ENCODE measurements at places on chromosomes 16 and 17.

DNA sequence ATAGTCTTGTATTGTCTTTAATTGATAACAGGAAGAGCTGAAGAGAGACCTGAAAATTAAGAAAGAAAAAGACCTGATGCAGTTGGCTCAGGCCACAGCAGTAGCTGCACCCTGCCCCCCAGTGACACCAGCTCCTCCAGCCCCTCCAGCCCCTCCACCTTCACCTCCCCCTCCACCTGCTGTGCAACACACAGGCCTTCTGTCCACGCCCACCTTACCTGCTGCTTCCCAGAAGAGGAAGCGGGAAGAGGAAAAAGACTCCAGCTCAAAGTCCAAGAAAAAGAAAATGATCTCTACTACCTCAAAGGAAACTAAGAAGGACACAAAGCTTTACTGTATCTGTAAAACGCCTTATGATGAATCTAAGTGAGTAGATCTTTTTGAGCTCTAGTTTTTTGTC, 36.8 kb downstream of the C17orf58 start:
- DNase-seq = no peak

DNA sequence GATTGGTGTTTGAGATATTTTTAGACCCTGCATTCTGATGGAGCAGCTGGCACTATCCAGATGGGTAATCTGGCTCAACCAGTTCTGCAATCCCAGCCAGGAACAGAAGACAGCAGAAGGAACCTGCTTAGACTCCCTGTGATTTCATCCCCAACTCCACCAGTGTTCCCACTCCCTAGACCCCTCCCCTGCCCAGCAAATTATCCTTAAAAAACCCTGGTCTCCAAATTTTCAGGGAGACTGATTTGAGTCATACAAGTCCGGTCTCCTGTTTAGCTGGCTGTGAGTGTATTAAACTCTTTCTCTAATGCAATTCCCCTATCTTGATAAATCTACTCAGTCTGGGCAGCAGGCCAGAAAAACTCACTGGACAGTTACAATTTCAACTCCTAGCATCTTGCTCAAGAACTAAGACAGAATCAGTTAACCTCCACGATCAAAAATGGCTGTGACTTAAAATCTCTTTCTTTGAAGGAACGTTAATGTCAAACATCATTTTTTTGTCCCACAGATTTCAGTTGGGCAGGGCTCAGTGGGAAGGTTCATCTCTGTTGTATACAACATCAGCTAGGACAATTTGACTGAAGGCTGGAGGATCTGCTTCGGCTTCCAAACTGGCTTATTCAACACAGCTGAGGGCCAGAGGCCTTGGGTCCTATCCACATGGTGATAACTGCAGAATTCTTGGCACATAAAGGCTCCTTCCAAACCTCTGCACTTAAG, 4.9 kb upstream of the RBL2 start:
- no peak for DNase-seq

- no peak for DNase-seq
Observed at GRCh38 chr16:62974424-62974823, 938.2 kb upstream of the CDH8 start.

GRCh38 chr16:8555400-8555799, 34.9 kb downstream of the TMEM114 start:
- no peak for DNase-seq

- no peak for DNase-seq
Observed at GRCh38 chr17:39193346-39193745, 4.1 kb downstream of the CACNB1 start.

GRCh38 chr16:78461496-78462287, 362.2 kb downstream of the WWOX start:
- no peak for DNase-seq

All from NCI-H774 (cell line).